ENCODE measurements at places on chromosomes 6 and 20.

- DNase-seq: no peak
Measured at GRCh38 chr20:9287826-9288225, 218.9 kb downstream of the PLCB4 start.

DNA sequence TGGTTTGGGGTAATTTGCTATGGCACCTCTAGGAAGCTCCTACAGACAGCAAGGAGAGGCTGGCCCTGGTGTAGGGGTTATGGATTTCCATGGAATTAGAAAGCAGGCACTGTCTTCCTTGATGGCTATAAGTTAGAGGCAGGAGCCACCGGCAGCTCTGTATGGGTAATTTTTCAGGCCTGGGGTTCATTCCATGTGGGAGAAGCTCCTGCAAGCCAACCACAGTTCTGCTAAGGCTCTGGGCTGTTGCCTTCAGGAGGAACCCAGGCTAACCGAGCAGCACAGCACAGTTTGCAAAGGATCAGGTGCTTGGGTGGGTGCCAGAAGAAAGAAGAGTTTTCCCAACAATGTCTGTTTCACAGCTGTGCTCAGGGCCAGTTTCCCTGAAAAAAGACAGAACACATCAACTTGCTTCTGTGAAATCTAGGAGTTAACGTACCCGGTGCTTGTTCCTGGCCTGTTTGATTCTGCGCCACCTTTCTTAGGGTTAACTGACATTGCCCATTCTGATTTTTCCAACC lies 162.8 kb upstream of the MYLIP start:
- no peak for DNase-seq

GRCh38 chr6:161101517-161101916 lies 109.9 kb downstream of the MAP3K4 start:
- DNase-seq: no peak

DNA sequence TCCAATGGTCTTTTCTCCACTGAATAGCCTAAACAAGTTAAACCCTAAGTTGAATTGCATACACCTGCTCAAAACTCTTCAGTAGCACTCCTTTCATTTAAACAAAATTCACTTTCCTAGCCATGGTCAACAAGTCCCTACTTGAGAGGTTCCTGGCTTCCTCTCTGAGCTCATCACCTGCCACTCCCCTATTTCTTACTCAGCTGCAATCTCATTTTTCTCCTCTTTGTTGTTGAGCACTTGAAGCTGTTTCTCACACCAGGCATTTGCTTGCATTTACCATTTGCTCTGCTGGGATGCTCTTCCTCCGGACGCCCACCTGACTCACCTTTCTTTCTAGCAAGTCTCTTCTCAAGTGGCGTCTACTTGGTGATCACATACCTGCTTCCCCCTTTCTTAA lies 38.5 kb downstream of the EDN1 start:
- DNase-seq: no peak

DNA sequence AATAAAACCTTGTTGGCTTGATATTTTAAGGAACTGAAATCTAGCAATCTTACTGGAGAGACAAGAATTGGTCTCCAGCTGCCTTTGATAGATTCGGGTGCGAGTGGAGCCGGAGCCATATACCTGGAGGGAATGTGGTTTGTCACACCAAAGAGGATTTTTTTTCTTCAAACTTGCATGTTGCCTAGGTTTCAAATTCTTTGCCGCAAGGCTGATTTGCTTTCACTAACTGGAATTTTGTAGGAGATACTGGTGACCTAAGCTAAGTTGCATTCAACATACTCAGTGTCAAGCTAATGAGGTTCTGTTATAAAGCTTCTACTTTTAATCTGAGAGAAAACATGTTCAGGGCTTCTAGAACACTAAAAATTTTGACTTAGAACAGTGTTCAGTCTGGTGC lies 39.7 kb upstream of the ASIP start:
- DNase-seq: no peak

- DNase-seq: no peak
Measured at GRCh38 chr6:136471372-136471771, 78.8 kb downstream of the MAP7 start.

GRCh38 chr6:27176523-27177484 lies 70.7 kb upstream of the PRSS16 start:
- DNase-seq: peak; percentile 44

DNA sequence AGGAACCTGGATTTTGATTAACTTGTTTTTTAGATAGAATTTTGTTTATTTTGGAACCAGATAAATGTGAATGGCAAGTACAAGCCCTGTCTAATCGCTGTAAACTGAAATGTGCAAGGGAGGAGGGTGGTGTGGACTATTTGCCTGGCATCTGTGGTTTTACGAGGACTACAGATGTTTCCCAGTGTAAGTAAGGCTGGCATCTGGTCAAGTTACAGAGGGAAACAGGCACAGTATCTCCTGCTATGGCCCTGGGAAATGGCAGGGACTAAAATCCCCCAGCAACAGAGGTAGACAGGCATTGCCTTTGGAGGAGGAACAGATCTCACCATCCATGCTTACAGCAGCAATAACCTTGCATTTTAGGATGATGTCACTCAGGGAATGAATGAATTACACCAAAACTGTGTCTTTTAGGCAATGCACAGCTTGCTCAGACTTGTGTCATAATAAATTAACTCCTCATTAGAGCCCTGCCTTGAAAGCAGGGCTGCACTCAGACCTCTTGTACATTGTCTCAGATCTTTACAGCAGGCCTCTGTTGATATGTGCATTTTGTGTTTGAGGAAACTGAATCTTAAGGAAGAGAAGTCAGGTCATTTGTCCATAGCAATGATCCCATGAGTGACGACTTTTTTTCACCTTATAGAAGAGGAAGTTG lies 96.2 kb downstream of the TCP11 start:
- no peak for DNase-seq

GRCh38 chr6:22754061-22754460 lies 184.7 kb downstream of the HDGFL1 start:
- DNase-seq: no peak

GRCh38 chr6:151765444-151765886 lies 42.0 kb upstream of the ESR1 start:
- DNase-seq: peak; percentile 67
